Activated CD4-positive, alpha-beta memory T cell treated with anti-CD3 and anti-CD28 coated beads for 36 hours (primary cell): ENCODE measurements at places on chromosomes 3 and 15. TPM values are rescaled to one million over a fixed set of nuclear protein-coding genes. Genes with fewer than 3 reads are reported as not detected.

The ST8SIA2 gene
- total RNA-seq: not detected

The GOLGA8S gene
- 0.05 TPM for total RNA-seq

The GOLGA6L7 gene
- total RNA-seq: not detected

The TM6SF1 gene
- total RNA-seq: 1.9 TPM

The INKA1 gene
- 1.0 TPM for total RNA-seq

The SYNM gene
- total RNA-seq: 2.7 TPM
